H9 (cell line): ENCODE measurements at places on chromosomes 2 and 18. TPM values are rescaled to one million over a fixed set of nuclear protein-coding genes. Genes with fewer than 3 reads are reported as not detected.

GRCh38 chr2:235542733-235543127 lies 48.9 kb downstream of the AGAP1 start:
- H3K27ac ChIP-seq, result no peak overlapping the region
- peak; percentile 80 for DNase-seq
- peaks cover 8% of the 10 kb centered on the region; the same call in 1 of the 2 replicates for H3K4me1 ChIP-seq
- H3K27me3 ChIP-seq, result no peaks in the 10 kb centered on the region
- H3K4me3 ChIP-seq, result peak overlapping the region; percentile 48; the same call in 1 of the 3 replicates
- H3K36me3 ChIP-seq, result no peaks in the 10 kb centered on the region

GRCh38 chr18:79930020-79930642 lies 21.3 kb downstream of the SLC66A2 start:
- no peaks in the 10 kb centered on the region for H3K4me1 ChIP-seq
- no peak overlapping the region for H3K27ac ChIP-seq
- no peak for DNase-seq
- no peaks in the 10 kb centered on the region; the same call in 1 of the 2 replicates for H3K27me3 ChIP-seq
- H3K4me3 ChIP-seq, result no peak overlapping the region

DNA sequence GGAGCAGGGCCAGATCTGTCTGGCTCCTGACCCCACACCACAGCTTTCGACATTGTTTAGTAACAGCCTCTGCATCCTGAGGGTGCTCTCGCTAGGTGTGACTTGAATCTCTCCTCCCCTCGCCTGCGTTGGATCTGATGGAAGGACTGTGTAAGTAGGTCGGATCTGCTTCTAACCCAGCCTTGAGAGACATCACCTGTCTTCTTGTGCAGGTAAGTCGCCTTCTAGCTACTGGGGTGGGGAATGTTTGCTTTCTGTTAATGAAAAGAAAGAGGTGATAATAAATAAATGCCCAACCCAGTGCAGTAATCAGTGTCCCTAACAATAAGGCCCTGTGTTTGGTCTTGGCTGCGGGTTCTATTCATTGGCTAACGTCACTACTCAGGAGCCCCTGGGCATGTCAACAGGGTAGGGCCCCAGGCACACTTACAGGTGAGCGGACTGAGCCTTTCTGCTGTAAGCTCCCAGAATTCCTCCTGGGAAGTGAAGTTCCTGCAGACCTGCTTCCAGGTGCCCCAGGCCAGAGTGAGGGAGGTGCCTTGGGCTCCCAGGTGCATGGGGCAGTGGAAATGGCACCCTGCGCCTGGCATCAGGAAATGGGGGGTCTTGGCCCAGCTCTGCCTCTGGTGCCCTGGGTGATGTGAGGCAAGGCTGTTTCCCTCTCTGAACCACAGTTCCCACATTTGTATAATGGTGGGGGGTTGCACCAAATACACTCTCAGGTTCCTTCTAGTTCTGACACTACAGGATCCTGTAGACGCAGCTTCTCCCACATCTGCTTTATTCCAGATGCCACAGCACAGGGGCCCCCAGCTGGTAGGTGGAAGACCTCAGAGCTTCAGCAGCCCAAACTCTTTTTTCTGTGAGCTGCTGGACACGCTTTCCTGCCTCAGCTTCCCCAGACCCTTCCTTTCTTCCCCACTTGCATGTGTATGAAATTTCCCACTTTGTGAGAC lies 11.2 kb upstream of the FOSL2 start:
- no peak overlapping the region for H3K4me3 ChIP-seq
- H3K27me3 ChIP-seq, result no peaks in the 10 kb centered on the region; the same call in 1 of the 2 replicates
- DNase-seq, result no peak
- H3K4me1 ChIP-seq, result no peaks in the 10 kb centered on the region
- no peaks in the 10 kb centered on the region for H3K36me3 ChIP-seq
- H3K27ac ChIP-seq, result no peak overlapping the region

The KIF1A gene
- 188 and 204 TPM in 2 replicates for total RNA-seq

DNA sequence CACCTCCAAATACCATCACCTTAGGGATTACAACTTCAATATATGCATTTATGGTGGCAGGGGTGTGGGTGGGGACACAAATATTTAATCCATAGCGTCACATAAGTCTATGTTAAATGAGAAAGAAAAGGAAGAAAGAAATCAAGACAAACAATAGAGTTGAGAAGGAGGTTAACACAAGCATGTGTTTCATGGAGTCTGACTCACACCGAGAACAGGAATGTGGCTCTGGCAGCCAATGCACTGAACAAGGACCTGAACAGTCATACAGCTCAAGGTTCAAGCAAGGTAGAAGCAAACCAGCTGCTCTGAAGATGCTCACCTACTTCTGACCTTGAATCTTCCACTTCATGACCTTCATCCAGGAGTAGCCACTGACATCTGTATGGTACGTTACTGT lies 36.2 kb upstream of the LPIN1 start:
- H3K4me3 ChIP-seq, result no peak overlapping the region
- no peak for DNase-seq
- no peaks in the 10 kb centered on the region for H3K4me1 ChIP-seq
- H3K27ac ChIP-seq, result no peak overlapping the region
- H3K36me3 ChIP-seq, result peaks cover 5% of the 10 kb centered on the region
- H3K27me3 ChIP-seq, result no peaks in the 10 kb centered on the region

DNA sequence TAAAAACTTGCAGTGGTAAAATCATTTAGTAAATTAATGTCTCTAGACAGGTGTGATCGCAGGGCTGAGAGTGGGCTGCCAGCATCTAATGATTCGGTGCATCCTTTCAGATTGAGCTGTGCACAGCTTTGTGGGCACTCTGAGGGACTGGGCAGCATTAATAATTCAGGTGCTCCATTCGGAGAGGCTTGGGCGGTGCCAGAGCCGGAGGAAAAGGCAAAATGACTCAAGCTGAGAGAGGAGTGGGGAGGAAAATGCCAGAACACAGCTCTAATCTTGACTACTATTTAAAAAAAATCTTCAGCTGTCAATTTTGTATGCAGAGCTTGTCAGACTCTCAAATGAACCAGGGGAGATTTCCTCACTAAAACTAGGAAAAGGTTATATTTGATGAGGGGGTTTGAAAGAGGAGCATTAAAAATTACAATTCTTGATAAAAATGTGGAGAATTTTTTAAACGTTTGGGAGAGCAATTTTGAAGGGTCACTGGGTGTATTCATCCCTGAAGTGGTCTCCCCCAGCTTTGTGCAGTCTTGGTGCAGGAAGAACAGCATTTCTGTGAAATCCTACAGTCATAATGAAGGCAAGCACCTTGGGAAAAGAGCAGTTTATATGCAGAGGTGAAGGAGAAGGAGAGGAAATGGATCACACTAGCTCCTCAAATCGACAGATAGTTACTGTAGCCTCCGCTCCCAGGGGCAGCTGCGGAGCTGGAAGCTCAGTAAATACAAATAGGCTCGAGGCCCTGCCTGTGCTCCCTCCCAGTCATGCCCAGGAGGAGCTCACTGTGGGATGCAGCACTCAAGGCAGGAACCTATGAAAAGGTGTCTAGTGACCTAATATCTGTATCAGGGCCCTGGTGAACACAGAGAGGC lies 535.4 kb upstream of the RAB6C start:
- H3K4me1 ChIP-seq, result no peaks in the 10 kb centered on the region
- DNase-seq, result no peak
- no peak overlapping the region for H3K27ac ChIP-seq
- H3K27me3 ChIP-seq, result no peaks in the 10 kb centered on the region

DNA sequence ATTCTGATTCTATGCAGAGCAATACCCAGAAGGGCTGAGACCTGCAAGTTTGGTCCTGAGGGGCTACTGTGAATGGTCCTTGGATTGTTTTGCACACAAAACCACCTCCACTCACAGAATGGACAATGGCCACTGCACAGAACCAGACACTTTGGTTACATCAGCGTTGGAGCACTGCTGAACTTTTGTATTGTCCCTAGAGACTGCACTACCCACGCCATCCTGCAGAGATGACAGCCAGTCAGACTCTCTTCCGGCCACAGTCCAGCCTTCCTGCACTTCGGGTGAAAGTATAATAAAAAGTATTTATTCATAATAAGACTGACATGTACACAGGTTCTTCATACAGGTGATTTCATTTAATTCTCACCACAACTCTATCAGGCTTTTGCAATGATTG lies 35.7 kb downstream of the CELF4 start:
- H3K27me3 ChIP-seq, result no peaks in the 10 kb centered on the region
- peaks cover 7% of the 10 kb centered on the region; the same call in 1 of the 2 replicates for H3K4me1 ChIP-seq
- no peak overlapping the region for H3K27ac ChIP-seq
- H3K4me3 ChIP-seq, result no peak overlapping the region
- DNase-seq, result no peak

DNA sequence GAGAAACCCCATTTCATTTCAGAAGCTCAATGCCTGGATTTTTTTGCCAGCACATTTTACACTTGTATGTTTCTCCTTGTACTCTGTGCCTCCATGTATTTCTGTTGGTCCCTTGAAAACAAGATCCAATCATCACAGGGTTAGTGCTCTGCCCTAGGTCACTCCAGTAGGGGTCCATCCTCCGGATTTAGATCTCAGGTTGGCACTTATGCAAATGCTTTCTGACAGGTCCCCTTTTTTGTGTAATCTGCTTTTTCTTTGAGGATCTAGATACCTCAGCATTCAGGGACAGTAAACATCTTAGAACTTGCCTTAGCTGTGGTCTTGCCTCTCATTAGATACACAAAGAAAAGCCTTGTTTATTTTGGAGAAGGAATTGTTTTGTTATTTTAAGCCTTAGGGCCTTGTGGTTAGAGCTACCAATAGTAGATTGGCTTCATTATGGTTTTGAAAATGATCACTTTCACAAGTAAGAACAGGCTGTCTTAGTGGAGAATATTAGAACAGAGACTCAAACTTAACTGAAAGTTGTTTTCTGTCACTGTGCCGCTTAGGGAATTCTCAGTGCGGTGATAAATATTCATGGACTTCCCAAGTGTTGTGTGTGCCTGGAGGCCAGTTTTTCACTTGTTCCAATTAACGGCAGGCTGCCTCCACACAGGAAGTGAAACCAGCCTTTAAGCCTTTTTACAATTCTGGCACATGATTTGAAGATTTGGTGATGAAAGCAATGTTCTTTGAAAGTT lies 7.8 kb downstream of the MERTK start:
- no peaks in the 10 kb centered on the region for H3K36me3 ChIP-seq
- H3K4me1 ChIP-seq, result no peaks in the 10 kb centered on the region
- DNase-seq, result no peak
- H3K27me3 ChIP-seq, result no peaks in the 10 kb centered on the region
- H3K27ac ChIP-seq, result no peak overlapping the region

The NCKAP5 gene
- 0.26 and 0.55 TPM in 2 replicates for total RNA-seq

DNA sequence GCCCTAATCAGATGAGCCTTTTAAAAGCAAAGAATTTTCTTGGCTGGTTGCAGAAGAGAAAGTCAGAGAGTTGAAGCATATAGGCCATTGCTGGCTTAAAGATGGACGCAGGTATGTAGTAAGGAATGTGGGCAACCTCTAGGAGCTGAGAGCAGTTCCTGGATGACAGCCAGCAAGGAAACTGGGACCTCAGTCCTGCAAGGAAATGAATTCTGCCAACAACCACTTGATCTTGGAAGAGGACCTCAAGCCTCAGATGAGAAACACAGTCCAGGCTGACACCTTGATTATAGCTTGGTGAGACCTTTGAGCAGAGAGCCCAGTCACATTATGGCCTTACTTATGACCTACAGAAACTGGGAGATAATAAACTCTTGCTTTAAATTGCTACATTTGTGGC lies 15.7 kb downstream of the PHOSPHO2 start:
- H3K4me1 ChIP-seq, result no peaks in the 10 kb centered on the region
- H3K27ac ChIP-seq, result no peak overlapping the region
- H3K4me3 ChIP-seq, result no peak overlapping the region
- H3K27me3 ChIP-seq, result no peaks in the 10 kb centered on the region
- peaks cover 17% of the 10 kb centered on the region for H3K36me3 ChIP-seq

DNA sequence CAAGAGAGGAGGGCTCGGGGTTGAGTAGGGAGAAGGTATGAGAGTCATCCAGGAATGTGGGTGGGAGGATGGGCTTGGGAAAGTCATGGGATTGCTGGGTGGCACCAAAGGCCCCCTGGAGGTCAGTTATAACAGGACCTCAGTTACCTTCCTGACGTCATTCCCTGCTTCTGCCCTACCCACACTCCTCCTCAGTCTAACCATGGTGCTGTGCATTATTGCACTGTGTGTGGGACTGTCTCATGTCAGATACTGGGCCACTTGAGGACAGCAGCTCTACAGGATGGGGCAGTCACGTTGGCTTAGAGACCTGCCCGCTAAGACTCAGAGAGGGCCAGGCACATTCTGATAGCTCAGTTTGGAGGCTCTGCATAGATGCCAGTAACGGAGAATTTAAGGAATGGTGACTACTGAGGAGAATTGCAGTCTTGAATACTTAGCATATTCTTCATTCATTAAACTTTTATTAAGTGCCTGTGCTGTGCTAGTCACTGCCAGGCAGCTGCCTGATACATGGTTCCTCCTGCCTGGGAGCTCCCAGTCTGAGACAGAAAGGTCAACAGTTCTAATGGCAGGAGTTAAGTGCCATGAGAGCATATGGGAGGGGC lies 90.5 kb downstream of the LAMA3 start:
- DNase-seq, result no peak
- H3K27ac ChIP-seq, result no peak overlapping the region
- no peaks in the 10 kb centered on the region for H3K36me3 ChIP-seq
- peaks cover 3% of the 10 kb centered on the region; the same call in 1 of the 2 replicates for H3K4me1 ChIP-seq
- H3K27me3 ChIP-seq, result no peaks in the 10 kb centered on the region

The VWC2L gene
- not detected in 2 replicates for total RNA-seq

- no peaks in the 10 kb centered on the region for H3K36me3 ChIP-seq
- no peak for DNase-seq
- no peaks in the 10 kb centered on the region for H3K27me3 ChIP-seq
- H3K4me3 ChIP-seq, result no peak overlapping the region
Observed at GRCh38 chr2:46146866-46147502, 150.2 kb upstream of the EPAS1 start.

DNA sequence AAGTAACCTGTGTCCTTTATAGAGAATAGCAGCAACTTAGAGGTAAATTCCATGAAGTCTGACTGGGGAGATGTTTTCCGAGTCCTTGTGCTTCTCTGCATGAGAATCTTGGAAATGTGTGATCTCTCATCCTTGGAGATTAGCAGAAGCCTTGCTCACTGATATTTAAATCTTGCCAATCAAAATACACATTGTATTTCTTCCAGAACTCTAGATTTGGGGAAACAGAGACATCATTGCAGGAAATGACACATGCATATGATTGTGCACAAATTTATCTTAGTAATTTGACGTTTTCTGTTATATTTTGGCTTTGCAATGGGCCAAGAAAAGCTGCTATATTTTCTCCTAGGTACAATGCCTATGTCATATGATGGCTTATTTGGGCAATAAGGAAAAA lies 182.6 kb downstream of the ZNF804A start:
- H3K4me3 ChIP-seq, result no peak overlapping the region
- no peaks in the 10 kb centered on the region for H3K4me1 ChIP-seq
- no peaks in the 10 kb centered on the region for H3K27me3 ChIP-seq
